ENCODE measurements at places on chromosomes 7 and 10.

DNA sequence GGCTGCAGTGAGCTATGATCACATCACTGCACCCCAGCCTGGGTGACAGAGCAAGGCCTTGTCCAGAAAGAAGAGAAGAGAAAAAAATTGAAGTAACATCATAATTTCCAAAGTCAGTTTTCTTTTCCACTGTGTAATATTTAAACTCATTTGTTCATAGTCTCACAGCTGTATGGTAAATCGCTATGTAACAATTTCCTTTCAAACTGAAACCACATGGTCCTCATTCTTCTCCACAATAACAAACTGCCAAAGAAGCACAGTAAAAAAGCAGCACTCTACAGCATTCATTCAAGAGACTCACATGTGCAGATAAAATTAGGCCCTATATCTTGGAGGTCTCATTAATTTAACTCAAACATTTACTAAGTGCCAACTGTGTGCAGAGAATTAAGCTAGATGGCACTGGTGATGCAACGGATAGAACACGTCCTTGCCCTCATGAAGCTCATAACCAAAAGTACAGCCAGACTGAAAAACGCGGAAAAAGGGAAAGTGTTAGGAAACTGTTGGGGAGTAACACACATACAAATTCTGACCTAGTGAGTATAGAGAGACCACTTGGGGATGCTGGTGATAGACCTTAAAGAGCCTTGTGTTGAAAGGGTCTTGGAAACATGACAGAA, 174.0 kb upstream of the KCTD7 start:
- no peak for DNase-seq

GRCh38 chr10:120891365-120891764, 40.2 kb downstream of the WDR11 start:
- no peak for DNase-seq

- no peak for DNase-seq
Observed at GRCh38 chr7:112987171-112987570, 99.5 kb downstream of the GPR85 start.

DNA sequence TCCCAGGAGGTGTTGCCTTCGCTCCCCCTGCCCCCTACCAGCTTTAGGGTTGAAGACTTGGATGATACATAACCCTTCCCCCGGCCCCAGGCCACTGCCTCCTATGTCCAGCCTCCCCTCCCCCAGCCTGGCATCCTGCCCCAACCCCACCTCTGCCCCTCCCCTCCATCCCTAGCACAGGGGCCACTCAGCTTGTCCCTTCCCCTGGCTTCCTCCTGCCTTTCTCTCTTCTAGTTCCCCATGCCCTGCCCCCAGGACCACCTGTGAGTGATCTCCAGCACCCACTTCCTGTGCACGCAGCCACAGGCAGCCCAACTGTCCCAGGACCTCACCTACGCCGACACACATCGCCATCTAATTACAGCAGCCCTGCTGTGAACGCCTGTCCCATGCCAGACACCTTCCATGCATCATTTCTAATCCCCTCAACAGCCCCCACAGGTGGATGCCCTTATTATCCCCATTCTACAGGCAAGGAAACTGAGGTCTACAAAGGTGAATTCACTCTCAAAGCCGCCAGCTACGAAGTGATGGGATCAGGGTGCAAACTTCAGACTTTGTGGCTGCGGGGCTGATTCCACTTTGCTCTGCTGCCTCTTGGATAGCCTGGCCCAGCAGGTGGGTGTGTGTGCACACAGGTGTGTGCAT, 82.4 kb upstream of the CHST15 start:
- DNase-seq, result no peak

GRCh38 chr10:112832361-112832878, 117.6 kb upstream of the TCF7L2 start:
- DNase-seq, result no peak

GRCh38 chr7:128923411-128923800, 12.9 kb upstream of the KCP start:
- no peak for DNase-seq

GRCh38 chr7:192701-193480, 520 bp downstream of the FAM20C start:
- no peak for DNase-seq

DNA sequence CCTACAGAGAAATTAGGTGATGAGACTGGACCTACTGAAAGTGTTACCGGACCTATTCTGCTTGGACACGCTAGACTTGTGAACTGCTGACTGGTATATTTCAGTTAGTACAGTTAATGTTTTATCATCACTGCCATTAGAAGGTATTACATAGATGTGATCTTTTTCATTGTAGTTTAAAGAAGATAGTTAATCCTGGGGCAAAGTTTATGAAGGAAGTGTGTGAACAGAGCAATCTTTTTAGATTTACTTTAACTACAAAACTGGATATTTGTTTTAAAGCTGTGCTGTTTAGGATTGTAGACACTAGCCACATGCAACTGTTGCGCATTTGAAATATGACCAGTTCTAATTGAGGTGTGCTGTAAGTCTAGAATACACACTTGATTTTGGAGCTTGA, 446.7 kb downstream of the AUTS2 start:
- no peak for DNase-seq
